Activated naive CD8-positive, alpha-beta T cell treated with anti-CD3 and anti-CD28 coated beads for 36 hours (primary cell): ENCODE measurements at places on chromosomes 3 and 15. TPM values are rescaled to one million over a fixed set of nuclear protein-coding genes. Genes with fewer than 3 reads are reported as not detected.

TGM5 gene
- 0.16 TPM for total RNA-seq

MASP1 gene
- total RNA-seq: not detected

RBMS3 gene
- total RNA-seq: 1.6 TPM

SLC27A2 gene
- 15.0 TPM for total RNA-seq

SCAMP5 gene
- 0.44 TPM for total RNA-seq

CHRNA7 gene
- total RNA-seq: 0.25 TPM

GRCh38 chr15:44788748-44789147 is 52.4 kb downstream of the TRIM69 start:
- peak overlapping the region; percentile 90 for H3K27ac ChIP-seq
- H3K36me3 ChIP-seq: no peaks in the 10 kb centered on the region
- no peak overlapping the region for H3K4me3 ChIP-seq
- H3K27me3 ChIP-seq: no peaks in the 10 kb centered on the region

DNA sequence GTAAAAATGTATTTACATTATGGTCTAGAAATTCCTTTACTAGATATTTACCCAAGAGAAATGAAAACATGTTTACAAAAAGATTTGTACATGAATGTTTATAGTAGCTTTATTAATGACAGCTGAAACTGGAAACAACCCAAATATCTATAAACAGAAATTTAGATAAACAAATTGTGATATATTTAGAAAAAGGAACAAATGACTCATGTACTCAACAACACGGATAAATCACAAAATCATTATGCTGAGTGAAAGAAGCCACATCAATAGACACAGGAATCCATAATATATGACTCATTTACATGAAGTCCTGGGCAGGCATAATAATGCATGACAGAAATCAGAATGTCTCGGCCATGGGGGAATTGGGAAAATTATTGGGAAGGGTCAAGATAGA is 1020.2 kb downstream of the SQOR start:
- no peaks in the 10 kb centered on the region for H3K4me1 ChIP-seq
- H3K27ac ChIP-seq: no peak overlapping the region
- no peaks in the 10 kb centered on the region for H3K27me3 ChIP-seq
- no peaks in the 10 kb centered on the region for H3K36me3 ChIP-seq
- no peak overlapping the region for H3K4me3 ChIP-seq
- no peak for DNase-seq

DNA sequence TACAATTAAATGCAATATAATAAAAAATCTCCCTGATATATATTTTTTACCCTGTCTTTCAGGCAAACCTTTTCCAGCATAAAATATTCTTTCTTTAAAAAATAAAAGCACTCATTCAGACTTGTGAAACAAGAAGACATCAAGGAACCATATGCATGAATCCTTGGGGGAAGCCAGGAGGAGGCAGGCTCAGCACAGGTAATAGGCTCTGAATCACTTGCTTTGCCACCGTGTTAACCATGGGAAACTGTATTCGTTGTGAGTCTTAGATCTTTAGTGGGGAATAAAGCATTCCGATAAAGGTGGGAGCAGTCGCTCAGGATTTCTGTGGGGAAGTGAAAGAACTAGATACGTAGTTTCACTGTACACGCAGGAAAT is 42.4 kb downstream of the FBN1 start:
- DNase-seq: no peak
- H3K27me3 ChIP-seq: peaks cover 4% of the 10 kb centered on the region
- no peaks in the 10 kb centered on the region for H3K4me1 ChIP-seq

DNA sequence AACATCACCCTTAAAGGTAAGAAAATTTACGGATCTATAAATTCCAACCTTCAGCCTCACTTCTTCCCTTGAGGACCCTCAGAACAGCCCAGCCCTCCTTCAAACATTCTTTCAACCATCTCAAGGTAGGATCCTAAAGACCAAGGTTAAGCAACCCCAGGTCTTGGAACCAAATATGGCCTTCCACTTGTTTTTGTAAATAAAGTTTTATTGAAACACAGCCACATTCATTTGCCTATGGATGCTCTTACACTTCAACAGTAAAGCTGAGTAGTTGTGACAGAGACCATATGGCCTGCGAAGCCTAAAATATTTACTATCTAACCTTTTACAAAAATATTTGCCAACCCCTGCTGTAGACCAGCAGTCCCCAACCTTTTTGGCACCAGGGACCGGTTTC is 70.4 kb upstream of the NTRK3 start:
- peaks cover 4% of the 10 kb centered on the region for H3K27me3 ChIP-seq
- H3K27ac ChIP-seq: no peak overlapping the region
- DNase-seq: no peak

GRCh38 chr3:187679638-187680396 is 9.6 kb upstream of the SST start:
- H3K4me3 ChIP-seq: no peak overlapping the region
- no peak overlapping the region for H3K27ac ChIP-seq
- H3K4me1 ChIP-seq: peaks cover 8% of the 10 kb centered on the region
- H3K27me3 ChIP-seq: peaks cover 48% of the 10 kb centered on the region

GRCh38 chr3:156964577-156964976 is 138.4 kb downstream of the LEKR1 start:
- H3K36me3 ChIP-seq: no peaks in the 10 kb centered on the region
- no peak overlapping the region for H3K4me3 ChIP-seq
- H3K4me1 ChIP-seq: no peaks in the 10 kb centered on the region
- H3K27ac ChIP-seq: no peak overlapping the region
- no peak for DNase-seq

- DNase-seq: no peak
- H3K27ac ChIP-seq: no peak overlapping the region
- no peaks in the 10 kb centered on the region for H3K36me3 ChIP-seq
- H3K27me3 ChIP-seq: peaks cover 33% of the 10 kb centered on the region
- H3K4me1 ChIP-seq: peaks cover 5% of the 10 kb centered on the region
- no peak overlapping the region for H3K4me3 ChIP-seq
These were observed 4.1 kb upstream of the UTS2B start for GRCh38 chr3:191334346-191334893.

DNA sequence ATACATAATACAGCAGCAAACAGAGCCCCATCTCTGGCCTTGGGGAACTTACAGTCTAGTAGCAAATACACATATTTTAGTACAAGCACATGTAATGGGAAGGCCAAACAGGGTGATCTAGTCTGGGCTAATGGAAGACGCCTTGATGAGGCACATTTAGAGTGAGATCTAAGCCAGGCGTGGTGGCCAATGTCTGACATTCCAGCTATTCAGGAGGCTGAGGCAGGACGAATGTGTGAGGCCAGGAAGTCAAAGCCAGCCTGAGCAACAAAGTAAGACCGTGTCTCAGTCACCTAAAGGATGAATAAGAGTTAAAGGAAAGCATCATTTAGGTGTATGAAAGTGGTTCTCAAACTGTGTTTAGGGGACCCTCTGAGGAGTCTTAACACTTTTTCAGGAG is 291.9 kb downstream of the MAGI1 start:
- H3K27ac ChIP-seq: no peak overlapping the region
- no peak overlapping the region for H3K4me3 ChIP-seq
- no peaks in the 10 kb centered on the region for H3K36me3 ChIP-seq
- DNase-seq: no peak
- H3K27me3 ChIP-seq: no peaks in the 10 kb centered on the region
- H3K4me1 ChIP-seq: no peaks in the 10 kb centered on the region

DNA sequence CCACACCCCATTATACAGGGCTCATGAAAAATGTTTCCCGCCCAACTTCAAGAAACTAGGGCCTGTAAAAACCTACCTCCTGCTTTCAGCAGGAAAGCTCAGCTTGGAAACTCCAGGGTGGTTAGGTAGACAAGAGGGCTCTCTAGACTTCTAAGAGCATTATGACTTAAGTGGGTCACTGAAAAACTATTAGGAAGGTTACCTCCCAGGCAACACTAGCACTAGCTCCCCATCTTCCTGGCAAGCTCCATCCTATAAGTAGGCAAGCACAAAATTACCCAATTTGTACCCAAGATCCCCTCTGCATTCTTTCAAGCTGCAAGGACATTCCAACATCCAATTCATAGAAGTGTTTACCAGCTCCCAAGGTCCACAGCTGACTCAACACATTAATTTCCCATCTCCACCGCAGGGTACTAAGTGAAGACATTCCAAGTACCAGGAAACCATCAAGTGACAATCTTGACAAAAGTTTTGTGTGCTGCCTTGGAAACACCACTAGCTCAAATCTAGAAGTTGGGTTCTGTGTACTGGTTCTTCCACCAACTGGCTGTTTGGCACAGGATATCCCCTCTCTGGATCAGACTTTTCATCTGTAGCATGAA is 46.9 kb downstream of the WNT5A start:
- H3K4me3 ChIP-seq: no peak overlapping the region
- no peaks in the 10 kb centered on the region for H3K36me3 ChIP-seq
- H3K27ac ChIP-seq: no peak overlapping the region
- no peak for DNase-seq
- no peaks in the 10 kb centered on the region for H3K4me1 ChIP-seq
- H3K27me3 ChIP-seq: no peaks in the 10 kb centered on the region

- H3K27ac ChIP-seq: peak overlapping the region; percentile 8
- H3K4me1 ChIP-seq: no peaks in the 10 kb centered on the region
- DNase-seq: no peak
- H3K36me3 ChIP-seq: no peaks in the 10 kb centered on the region
- peaks cover 3% of the 10 kb centered on the region for H3K27me3 ChIP-seq
- H3K4me3 ChIP-seq: no peak overlapping the region
These were observed 6.3 kb downstream of the HTR3D start for GRCh38 chr3:184037816-184038215.

DNA sequence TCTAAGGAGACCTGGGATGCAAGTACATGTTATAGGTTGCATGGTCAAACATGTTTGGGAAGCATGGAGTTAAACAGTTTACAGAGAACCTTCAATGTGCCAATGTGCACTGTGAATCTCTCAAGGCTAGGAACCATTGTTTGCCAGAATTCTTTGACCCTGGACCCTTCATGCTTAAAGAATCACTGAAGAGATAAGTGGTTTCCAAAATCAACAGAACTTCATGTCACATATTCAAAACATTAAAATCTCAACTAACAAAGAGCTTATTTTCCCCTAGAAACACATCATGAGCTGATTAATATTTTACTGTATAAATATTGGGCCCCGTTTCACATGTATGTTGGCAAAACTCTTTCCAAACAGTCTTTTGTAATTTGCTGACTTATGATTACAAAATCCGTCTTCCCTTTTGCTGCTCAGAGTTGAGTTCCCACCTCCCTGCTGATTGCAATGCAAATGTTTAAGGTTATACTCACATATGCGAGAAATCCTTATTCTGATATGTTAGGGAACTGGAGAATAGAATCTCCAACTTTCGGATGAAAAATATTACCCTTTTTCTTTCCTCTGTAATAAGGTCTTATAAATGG is 380.2 kb downstream of the DIPK2A start:
- H3K36me3 ChIP-seq: no peaks in the 10 kb centered on the region
- DNase-seq: no peak
- no peak overlapping the region for H3K4me3 ChIP-seq

DNA sequence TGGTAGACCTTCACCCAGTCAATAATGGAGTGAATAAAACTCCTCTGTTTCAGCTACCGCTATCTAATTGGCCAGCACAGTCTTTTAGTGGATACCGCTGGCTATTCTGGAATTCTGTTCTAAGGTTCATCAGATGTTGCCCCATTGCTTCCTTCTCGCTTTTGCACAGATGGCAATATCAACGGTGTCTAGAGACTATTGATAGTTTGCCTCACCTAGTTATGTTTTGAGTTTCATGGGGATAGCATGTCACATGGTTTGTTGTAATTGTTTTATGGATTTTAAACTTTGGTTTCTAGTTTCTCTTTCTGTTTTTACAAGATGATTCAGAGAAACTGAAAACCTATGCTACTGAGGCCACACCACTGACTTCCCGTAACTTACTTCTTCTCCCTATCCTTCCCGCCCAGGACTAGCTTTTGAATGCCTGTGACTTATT is 2.0 kb downstream of the XRN1 start:
- peaks cover 34% of the 10 kb centered on the region for H3K36me3 ChIP-seq
- H3K4me3 ChIP-seq: peak overlapping the region; percentile 99
- H3K27ac ChIP-seq: peak overlapping the region; percentile 100
- DNase-seq: peak; percentile 9

DNA sequence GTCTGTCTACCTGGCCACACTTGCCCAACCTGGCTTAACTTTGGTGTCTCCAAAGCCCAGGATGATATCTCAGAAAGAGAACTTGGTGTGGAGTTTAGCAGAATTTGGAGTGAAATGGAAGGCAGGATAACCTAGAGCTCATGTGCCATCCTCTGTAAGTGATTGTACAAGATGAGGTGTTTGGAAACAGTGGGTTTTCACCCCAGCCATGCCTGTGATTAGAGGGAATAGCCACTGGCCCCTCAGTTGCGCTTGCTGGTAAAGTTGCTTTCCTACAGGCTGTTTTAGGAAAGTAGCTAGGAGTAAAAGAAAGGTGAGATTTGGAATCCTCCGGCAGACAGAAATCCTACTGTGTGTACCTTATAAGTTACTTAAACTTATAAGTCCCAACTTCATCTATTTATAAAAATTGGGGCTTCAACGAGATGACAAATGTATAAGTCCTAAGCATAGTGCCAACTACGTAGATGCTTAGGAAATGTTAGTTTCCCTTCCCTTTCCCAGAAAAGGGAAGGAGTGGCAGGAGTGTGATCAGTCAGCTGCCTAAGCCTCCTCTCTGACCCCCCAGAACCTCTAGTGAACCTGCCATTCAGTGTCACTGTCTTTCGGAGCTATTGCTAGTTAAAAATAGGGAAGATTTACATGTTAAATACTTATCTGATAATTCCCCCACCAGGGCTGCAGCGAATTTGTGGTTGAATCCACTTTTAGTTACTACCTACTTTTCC is 13.4 kb upstream of the BMF start:
- no peaks in the 10 kb centered on the region for H3K36me3 ChIP-seq
- H3K27ac ChIP-seq: no peak overlapping the region
- no peak overlapping the region for H3K4me3 ChIP-seq
- H3K4me1 ChIP-seq: no peaks in the 10 kb centered on the region

DNA sequence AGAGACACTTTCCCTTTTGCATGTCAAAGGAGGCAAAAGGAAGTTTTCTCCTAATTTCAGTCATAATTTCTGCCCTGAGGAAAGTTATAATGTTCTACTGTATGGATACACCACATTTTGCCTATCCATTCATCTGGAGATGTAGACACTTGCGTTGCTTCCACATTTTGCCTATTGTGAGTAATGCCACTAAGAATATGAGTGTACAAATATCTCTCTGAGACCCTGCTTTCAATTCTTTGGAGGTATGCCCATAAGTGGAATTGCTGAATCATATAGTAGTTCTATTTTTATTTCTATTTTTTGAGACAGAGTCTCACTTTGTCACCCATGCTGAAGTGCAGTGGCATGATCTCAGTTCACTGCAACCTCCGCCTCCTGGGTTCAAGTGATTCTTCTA is 3.6 kb upstream of the CD276 start:
- H3K27ac ChIP-seq: no peak overlapping the region
- H3K4me1 ChIP-seq: peaks cover 16% of the 10 kb centered on the region
- H3K36me3 ChIP-seq: no peaks in the 10 kb centered on the region
- DNase-seq: no peak

- DNase-seq: no peak
- H3K27me3 ChIP-seq: peaks cover 9% of the 10 kb centered on the region
- no peak overlapping the region for H3K27ac ChIP-seq
- H3K36me3 ChIP-seq: no peaks in the 10 kb centered on the region
- peaks cover 17% of the 10 kb centered on the region for H3K4me1 ChIP-seq
These were observed 290.0 kb downstream of the TLE3 start for GRCh38 chr15:69807721-69808120.
